ENCODE measurements at places on chromosomes 4 and X.
A peak's percentile ranks its signal among the peaks of the same experiment; 100 is the strongest.

GRCh38 chr4:150252741-150253140, 174.5 kb downstream of the DCLK2 start:
- DNase-seq, result no peak

GRCh38 chrX:68789966-68790365, 38.9 kb upstream of the EFNB1 start:
- DNase-seq, result no peak

- peak; percentile 34 for DNase-seq
Measured at GRCh38 chr4:54585321-54586000, 72.3 kb upstream of the KIT start.

DNA sequence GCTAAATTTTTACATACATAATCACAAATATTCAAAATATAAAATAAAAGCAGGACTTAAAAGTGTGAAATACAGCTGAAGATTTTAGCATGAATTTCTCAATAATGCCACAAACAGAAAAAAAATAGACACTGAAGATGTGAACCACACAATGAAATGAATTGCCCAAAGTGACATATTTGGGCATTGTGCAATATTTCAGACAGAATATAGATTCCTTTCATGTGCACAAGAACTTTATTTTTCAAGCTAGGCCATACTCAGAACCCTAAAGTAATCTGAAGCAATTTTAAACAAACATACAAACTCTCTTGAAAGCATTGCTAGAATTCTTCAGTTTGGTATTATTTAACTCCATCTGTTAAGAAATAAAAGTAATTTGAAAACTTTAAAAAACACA, 764.1 kb downstream of the STIM2 start:
- DNase-seq, result no peak

- DNase-seq, result no peak
Measured at GRCh38 chr4:66300336-66300934, 630.1 kb upstream of the EPHA5 start.

DNA sequence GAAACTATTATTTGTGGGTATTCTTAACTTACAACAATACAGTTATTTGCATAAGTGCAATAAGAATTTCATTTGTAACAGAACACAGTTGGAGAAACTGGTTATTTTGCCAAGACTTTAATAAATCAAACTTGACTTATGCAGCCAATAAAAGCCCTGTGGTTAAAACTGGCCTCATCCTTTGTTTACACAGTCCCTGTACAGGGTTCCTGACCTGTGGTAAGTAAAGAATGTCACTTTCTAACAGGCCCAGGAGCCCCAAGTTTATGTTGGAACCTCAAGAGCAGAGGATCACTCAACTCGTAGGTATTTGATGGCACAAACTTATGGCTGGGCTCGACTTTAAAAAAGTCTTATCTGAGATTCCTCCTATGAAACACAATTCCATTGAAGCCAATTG, 88.6 kb upstream of the PTCHD1 start:
- DNase-seq, result no peak

DNA sequence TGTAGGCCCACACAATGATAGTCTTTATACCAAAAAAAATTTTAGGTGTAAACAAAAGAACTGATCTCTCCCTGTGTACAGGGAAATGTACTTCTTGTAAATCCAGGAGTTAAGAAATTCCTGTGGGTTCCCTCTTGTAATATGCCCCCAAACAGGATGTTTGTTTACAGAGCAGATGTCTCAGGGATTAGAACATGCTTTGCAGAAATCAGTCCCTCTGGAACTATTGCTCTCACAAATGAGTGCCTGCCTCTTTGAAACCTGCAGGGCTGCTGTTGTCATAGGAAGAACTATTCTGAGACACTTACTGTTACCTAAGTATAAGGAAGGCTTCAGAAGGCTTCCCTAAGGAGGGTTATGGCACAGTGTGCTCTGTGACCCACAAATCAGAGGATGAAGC, 35.6 kb downstream of the PAK3 start:
- peak; percentile 12 for DNase-seq

DNA sequence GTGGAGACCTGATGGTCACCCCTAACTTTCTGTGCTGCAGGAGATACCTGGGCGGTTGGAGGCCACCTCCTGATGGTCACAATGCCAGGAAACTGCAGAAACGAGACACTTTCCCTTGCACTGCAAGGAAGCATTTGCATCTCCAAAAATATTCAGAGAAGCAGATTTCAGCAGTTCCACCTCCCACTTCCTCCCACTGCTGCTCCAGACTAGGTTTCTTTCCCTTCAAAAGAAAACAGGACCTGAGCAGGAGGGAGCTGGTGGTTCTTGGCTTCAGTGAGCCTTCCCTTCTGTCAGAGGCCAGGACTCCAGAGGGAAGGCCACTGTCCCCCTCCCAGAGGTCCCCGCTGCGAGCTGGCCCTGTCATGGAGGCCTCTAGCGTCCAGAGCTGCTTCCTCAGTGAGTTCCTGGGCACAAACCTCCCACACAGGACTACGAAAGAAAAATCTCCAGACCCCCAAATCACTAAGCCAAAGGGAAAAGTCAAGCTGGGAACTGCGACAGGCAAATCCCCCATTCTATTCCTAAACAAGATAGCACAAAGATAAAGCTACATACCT, 35.9 kb downstream of the GPM6B start:
- no peak for DNase-seq

GRCh38 chrX:77786365-77786680, 307 bp upstream of the ATRX start:
- DNase-seq, result no peak

DNA sequence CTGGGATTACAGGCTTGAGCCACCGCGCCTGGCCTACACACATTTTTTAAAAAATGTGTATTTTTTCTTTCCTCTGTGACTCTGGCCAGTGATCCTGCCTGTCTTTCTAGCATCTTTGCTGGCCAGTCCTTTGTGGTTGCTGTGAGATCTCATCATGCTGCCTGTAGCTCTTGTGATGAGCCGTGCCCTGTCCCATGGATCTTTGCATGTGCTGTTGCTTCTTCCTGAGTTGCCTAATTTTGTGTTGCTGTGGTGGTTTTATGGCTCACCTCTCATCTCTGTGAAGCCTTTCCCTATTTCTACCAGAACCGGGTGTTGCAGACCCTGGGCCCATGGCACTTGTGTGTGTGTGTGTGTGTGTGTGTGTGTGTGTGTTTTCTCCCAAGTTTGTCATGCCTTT, 8.3 kb downstream of the NSD2 start:
- peak; percentile 69 for DNase-seq

GRCh38 chrX:68098431-68098830, 334.9 kb downstream of the OPHN1 start:
- DNase-seq, result no peak

- DNase-seq, result no peak
Measured at GRCh38 chr4:4320528-4320927, 30.5 kb downstream of the ZBTB49 start.

- DNase-seq, result no peak
Measured at GRCh38 chr4:150256225-150256620, 178.0 kb downstream of the DCLK2 start.

DNA sequence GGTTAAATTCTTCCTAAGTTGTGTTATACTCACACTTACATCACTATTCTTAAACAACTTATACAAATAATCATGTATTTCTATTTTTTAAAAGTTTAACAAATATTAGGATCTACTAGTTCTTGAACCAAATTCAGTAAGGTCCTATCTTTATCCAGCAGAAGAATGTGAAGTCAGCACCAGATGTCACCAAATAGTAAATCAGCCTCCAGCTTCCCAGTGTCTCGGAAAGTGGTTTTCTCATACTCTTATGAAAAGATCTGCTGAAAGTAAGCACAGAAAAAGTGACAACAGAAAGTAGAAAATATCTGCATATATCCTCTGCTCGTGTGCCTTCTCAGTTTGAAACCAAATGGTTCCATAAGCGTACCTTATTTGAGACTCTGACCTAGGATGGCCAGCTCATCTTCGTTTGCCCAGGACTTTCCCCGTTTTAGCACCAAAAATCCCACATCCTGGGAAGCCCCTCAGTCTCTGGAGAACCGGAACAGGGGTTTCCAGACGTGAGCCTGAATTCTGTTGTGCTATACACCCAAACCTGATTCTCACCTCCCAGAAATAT, 98.0 kb upstream of the DCLK2 start:
- DNase-seq, result peak; percentile 50

DNA sequence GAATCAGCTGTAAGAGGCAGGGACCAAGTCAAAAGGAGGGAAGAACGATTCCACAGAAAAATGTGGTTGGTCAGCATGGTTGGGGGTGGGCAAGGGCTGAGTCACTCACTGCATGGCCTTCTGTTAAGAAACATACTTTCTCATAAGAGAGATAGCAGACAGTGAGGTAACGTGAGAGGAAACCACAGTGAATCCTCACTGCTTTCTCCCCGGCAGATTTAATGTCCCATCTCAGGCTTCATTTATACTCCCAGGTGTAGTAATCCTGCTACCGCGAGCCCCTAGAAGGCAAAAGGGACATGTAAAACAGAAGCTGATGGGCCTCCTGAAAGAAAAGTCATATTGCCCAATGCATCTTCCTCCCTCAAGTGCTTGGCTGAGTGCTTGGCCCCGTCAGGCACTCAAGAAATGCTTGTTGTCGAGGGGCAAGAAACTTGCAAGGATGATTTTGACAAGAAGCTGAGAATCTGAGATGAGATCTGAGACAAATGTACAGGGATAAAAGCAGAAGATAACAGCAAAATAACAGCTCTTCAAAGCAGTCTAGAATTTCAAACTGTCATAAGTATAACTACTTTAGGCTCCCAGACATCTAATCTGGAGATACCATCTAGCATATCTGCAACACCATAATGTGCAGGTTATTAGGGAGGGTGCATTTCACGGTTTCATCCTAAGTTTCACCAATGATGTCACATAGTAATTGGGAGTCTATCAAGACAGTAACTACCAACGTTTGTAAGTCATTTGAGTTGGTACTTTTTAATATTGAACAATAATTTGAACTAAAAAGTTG, 40.2 kb downstream of the SH3KBP1 start:
- peak; percentile 85 for DNase-seq

GRCh38 chr4:182519528-182519927, 276.3 kb downstream of the TENM3 start:
- no peak for DNase-seq

GRCh38 chr4:24858026-24858425, 54.8 kb downstream of the CCDC149 start:
- DNase-seq, result peak; percentile 88

GRCh38 chr4:139242511-139243051, 37.4 kb downstream of the MGARP start:
- peak; percentile 70 for DNase-seq

GRCh38 chrX:124493984-124494383, 147.6 kb downstream of the SH2D1A start:
- no peak for DNase-seq

DNA sequence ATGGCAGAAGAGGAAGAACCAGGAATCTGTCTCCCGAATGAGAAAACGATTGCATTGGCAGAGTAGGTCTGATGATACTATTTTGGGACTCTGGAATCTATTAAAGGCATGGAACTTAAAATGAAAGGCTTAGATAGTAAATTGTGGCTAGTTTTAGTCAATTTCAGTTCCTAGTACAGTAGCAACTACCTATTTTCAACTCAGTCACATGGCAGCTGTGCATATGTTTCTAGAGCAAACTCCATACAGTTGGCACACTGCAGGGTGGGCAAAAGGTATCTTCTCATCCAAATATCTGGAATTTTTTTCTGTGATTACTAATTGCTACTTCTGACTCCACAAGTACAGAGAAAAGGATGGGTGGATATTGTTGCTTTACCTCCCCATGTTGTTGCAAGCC, 663.6 kb downstream of the PCDH7 start:
- DNase-seq, result no peak

DNA sequence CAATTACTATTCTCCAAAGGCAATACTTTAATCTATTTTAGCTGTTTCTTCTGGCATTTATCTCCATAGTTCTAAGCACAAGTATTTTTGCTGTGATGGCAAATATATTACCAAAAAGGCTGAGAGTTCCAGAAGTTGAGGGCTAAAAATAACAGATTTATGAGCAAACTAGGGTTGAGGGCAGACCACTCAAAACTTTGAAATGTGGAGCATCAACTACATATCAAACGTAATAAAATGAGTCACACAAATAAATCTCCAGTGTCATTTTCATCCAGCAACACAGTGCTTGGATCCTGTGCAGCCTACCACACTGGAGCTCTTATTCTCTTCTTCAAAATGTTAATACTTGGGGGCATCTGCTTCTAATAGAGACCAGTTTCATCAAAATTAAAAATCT, 163.9 kb downstream of the HS3ST1 start:
- no peak for DNase-seq

DNA sequence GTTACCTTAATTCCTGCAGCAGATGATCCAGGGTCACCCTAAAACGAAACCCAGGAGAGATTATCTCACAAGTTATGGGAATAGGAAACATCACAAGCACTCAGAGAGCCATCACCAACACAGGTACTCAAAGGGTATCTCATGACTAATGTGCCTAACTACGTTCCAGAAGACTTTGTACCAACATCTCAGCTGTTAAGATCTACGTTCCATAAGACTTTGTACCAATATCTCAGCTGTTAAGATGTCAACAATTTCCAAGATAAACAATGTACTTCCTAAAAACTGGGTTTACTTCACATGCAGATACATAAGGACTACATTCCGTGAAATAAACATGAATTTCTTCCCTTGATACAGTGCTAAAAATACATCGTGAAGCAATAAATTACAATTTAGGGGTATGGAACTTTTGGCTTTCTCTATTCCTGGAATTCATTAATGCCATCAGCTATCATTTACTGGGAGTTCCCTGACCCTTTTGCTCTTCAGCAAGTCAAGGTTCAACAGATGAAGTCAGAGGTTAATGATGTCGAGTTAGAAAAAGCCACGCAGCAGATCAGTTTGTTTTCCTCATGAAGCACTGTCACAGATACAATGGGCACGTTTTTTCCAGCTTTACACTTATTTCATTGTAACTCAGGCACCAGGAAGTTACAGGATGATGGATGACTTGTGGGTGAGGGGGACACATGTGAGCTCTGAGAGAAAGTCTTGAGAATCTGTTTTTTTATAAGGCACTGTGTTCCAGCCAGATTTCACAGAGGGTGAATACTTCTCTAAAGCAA, 127.0 kb upstream of the ETNPPL start:
- DNase-seq, result peak; percentile 48

GRCh38 chrX:110131031-110131430, 128.1 kb downstream of the TMEM164 start:
- DNase-seq, result no peak

DNA sequence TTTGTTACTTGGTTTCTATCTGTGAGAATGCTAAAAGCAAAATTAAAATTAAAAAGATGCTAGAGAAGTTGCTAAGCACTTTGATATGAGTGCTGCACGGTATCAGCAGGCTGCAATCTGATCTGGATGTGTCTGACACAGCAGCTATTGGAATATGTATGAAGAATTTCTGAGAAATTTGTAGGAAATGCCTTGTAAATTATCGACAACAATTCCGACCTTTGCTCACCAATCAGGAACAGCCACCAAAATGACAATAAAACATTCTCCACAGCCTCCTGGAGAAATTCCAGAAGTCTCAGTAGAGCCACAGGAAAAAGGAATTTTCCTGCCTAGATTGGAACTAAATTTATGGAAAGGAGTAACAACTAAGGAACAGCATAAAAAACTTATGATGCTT, 82.5 kb downstream of the TIGD2 start:
- DNase-seq, result no peak

- DNase-seq, result no peak
Measured at GRCh38 chr4:178696515-178696914, 1254.3 kb upstream of the AGA start.

- no peak for DNase-seq
Measured at GRCh38 chrX:26670521-26670920, 454.6 kb downstream of the MAGEB5 start.

Measured in AG10803 (cell line).